RWPE1 (cell line): ENCODE measurements at places on chromosomes 3 and 15.

DNA sequence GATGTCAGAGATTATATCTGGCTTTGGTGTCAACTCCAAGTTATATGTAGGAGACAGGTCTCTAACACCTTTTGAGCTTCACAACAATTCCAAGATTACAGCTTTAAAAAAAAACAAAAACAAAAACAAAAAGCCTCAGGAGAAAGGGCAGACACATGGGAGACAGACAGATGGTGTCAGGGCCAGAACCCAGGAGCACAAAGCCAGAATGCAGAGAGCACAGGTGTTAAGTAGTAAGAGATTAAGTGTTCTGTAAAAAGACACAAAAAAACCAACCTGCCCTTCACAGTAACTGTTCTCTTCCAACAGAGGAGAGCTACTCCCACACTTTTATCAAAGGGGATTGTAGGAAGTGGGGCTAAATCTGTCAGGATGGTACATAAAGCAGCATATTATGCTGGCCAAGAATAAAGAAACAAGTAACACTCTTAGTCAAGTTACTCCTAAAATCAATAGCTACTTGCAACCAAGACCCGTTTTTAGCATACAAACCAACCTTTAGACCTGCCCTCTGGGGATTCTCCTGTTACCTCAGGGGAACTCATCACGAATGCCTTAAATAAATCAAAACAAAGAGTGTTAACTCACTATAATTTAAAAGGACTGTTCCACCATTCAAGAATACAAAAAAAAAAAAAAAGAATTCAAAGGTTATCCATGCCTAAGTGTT is 5.9 kb downstream of the CPEB1 start:
- DNase-seq = no peak

DNA sequence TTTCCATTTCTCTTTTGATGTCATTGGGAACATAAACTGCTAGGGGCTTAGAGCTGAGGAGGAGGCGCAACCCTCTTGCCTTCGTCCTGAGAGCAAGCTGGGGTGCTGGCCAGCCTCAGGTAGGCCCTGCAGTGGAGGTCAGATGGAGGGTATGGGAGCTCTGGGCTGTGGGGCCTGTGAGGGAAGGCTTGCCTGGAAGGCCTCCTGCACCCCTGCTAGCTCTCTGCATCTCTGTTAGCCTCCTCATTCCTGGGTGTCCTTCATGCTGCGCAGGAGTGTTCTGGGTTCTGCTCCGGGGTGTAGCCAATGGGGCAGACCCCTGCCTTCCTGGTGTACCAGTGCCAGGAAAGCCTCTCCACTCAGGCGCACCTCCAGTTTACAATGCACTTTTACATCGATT is 11.8 kb downstream of the GP5 start:
- DNase-seq = no peak

DNA sequence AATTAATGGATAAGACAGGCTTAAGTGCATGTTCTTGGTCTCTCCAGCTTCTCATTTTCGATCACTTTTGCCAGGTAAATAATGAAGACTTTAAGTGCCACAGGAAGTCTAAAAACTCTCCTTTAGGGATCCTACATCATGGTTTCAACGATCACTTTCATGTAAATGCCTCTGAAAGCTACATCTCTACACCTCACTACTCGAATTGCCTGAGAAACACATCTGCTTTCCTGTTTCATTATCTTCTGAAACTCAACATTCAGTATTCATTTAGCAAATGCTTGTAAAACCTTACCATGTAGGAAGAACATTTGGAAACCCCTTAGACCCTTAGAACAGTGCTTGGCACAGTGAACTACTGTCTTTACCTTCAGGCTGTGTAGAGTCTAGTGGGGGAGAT is 16.2 kb downstream of the THAP10 start:
- DNase-seq = no peak

DNA sequence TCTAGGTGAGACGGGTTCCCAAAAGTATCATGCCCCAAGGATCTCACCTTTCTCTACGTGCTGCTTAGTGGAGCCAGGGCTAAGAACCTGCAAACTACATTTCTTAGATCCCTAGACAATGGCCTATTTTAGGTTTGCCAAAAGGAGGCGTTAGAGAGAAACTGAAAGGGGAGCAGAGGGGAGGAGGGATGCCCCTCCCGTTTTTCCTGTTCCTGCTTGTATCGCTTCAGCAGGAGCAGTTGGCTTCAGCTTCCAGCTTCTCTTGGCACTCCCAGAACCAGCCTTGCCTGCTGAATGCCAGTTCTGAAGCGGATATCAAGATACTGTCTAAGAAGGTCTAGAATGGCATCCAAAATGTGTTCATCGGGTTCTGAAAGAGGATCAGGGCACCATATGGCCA is 58.4 kb upstream of the ABHD17C start:
- no peak for DNase-seq

- DNase-seq = no peak
These were observed 136.4 kb upstream of the CNTN3 start for GRCh38 chr3:74750901-74751300.

DNA sequence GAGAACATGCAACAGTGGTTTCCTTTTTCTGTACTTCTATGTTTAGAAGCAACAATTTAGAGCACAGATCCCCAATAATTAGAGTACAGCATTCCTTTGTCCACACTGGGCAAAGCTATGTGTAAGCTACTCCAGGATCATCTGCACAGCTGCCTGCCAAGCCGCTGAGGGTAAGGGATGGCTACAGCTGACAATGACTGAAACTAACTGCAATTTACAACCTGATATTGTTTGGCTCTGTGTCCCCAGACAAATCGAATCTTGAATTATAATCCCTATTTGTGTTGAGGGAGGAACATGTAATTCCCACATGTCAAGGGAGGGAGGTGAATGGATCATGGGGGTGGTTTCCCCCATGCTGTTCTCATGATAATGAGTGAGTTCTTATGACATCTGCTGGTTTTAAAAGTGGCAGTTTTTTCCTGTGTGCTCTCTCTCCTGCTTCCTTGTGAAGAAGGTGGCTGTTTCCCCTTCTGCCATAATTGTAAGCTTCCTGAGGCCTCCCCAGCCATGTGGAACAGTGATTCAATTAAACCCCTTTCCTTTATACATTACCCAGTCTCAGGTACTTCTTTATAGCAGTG is 54.8 kb upstream of the TNFSF10 start:
- DNase-seq = no peak

GRCh38 chr3:130755666-130756065 is 9.0 kb upstream of the PIK3R4 start:
- DNase-seq = peak; percentile 42

DNA sequence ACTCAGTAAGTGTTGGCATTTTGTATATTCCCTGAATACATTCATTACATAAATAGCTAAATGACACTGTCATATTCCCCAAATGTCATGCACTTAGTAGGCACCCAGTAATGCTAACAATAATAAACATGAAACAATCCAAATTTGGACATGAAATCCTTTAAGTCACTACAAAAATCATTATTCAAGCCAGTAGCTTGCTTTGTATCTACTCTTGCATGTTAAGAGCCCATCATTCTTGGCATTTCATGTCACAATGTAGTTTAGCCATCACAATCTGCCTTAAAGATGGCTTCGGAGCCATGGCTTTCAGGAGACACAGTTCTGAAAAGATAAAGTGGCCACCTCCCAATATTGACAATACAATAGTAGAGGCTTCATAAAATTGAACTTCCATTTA is 32.9 kb upstream of the TM4SF4 start:
- no peak for DNase-seq

- no peak for DNase-seq
These were observed 282.5 kb upstream of the ICE2 start for GRCh38 chr15:60761505-60761845.

DNA sequence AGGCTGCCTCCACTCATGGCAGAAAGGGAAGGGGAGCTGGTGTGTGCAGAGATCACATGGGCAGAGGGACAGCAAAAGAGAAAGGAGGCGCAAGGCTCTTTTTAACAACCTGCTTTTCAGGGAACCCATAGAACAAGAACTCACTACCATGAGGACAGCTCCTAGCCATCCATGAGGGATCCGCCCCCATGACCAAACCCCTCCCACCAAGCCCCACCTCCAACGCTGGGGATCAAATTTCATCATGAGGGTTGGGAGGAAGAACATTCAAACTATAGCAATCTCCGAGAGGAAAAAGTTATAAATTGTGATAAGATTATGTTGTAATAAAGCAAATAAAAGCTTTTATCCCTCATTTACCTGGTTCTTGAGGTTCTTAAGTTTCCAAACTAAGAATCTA is 84.7 kb upstream of the LMCD1 start:
- peak; percentile 12 for DNase-seq

- no peak for DNase-seq
These were observed 12.6 kb upstream of the LRRC34 start for GRCh38 chr3:169825316-169825715.

- DNase-seq = no peak
These were observed 154.5 kb upstream of the TSC22D2 start for GRCh38 chr3:150253622-150254021.

DNA sequence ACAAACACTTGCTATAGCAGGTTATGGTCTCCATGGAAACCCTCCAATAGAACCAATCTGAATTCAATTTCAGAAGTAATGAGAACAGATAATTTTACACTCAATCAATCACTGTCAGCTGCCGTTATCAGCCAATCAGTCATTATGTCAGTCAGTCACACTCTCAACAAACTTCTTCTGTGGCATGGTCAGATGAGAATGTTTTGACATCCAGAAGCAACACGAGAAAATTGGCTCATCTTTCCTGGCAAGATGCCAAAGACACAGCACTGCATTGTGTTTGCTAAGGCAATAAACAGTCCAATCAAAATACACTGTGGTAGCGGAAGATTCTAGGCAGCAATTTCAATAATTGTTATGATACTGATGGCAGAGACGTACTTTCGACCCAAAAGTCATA is 190.7 kb downstream of the RORA start:
- no peak for DNase-seq

- DNase-seq = no peak
These were observed 66.0 kb downstream of the FLNB start for GRCh38 chr3:58074116-58074715.

DNA sequence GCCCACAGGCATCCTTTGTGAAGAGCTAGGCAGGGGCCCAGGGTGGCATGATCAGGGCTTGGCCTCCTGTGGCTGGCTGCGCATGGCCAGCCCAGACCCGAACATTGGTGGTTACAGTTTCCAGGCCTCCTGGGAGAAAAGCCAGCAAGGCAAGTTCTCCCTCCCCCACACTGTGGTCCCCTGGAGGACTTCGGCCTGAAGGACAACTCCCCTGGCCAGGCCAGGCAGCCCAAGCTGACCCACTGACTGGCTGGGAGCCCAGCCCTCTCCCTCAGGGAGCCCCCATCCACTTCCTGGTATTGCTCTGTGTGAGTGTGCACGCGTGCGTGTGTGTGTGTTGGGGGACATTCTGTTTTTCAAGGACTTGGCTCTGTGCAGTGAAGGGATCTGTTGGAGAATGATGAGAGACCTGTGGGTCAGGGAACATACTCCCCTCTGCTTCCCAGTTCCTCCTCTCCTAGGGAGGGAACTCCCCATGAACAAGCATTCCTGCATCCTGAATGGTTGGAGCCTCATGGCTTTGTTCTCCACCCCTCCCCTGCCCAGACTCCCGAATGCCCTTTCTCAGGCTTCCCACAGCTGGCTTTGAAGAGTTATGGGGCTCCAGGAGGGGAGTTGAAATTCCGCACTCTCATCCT is 29.5 kb downstream of the CORO2B start:
- no peak for DNase-seq

DNA sequence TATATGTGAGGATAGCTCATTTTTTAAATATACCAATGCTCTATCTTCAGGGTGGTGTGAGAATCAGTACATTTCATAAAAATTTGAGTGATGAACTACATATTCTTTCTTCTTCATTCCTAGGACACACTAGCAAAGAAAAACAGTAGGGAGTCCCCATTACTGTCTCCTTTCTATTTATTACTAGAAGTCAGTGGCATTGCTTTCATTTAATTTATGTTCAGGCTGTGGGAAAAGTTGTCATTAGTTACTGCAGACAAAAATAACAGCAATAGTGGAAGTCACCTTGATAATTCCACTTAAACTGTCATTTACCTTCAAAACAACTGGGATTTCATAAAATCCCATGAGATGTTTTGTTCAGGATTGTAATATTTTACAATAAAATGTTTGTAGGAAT is 446.4 kb downstream of the GBE1 start:
- no peak for DNase-seq

DNA sequence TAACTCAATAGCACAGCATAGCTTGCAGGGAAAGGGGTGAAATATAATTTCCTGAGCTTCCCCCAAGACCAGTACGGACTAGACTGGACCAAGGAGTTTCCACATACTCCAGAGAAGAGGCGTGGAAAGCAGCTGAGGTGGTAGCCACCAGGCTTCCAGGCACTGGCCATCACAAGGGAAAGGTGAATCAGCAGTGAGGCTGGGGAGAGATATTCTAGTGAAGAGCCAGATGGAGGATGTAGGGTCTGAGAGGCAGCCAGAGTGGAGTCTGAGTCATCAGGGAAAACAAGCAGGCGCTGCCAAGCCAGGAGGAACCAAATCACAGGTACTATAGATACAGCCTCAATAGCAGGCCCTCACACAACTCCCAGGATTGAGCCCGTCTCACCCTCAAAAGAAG is 9.6 kb upstream of the RASA2 start:
- DNase-seq = peak; percentile 79

- DNase-seq = no peak
These were observed 488.6 kb downstream of the MAGI1 start for GRCh38 chr3:65550137-65550536.

DNA sequence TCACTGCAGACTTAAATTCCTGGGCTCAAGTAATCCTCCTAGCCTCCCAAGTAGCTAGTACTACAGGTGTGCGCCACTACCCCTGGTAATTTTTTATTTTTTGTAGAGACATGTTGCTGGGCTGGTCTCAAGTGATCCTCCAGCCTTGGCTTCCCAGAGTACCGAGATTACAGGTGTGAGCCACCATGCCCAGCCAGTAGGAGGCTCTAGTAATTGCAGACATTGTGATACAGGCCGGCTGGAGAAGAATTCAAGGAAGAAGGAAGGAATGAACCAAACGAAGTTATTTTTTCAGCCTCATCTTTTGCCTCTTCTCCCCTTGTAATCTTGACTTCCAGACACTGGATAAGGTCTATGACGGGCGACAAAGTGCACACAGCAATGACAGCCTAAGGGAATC is 3.2 kb upstream of the PPP4R2 start:
- no peak for DNase-seq

- no peak for DNase-seq
These were observed 613.6 kb upstream of the CBLB start for GRCh38 chr3:106482451-106482850.

DNA sequence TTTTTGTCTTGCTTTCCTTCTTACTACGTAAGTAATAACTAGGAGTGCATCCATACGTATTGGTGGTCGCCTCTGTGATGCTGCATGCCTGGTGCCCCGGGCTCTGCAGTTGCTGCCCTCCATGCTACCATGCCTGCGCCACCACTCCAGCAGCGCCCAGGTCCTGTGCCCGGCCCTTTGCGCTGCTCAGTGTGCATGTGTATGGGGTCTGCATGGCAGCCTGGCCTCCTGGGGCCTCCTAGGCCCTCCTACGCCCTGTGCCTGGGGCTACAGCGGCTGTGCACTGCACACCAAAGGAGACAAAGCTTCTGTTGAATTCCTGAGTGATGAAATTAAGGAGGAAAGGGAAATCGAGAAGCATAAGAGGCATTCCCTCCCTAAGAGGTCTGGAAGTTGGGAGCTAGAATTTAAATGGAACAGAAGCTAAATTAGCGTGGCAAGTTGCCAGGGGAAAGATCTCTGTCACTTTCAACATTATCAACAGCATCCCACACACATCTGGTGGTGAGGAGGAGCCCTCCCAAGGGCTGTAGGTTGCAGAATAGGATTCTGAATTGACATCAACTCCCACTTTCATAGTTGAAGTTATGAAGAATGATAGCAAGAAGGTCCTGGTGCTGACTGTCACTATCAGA is 275.0 kb upstream of the CHRM5 start:
- DNase-seq = no peak
